ENCODE measurements at places on chromosomes 7 and 10.

DNA sequence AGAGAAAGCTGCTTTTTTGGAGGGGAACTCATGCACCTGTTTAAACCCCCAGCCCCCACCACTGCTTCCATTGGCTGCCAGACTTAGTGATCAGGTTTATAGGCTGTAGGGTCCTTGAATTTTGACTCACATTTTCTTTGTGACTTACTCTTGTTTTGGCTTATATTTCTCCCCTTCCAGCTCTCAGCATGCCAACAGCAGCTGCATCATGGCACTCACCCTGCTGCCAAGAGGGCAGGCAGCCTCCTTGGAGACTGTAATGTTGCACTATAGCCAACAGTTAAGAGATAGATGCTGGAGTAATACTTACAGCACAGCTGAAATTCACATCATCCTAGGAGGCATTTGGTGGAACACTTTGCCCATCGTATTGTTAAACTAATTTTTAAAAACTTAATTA lies 98.0 kb upstream of the GLCCI1 start:
- DNase-seq = peak; percentile 85

DNA sequence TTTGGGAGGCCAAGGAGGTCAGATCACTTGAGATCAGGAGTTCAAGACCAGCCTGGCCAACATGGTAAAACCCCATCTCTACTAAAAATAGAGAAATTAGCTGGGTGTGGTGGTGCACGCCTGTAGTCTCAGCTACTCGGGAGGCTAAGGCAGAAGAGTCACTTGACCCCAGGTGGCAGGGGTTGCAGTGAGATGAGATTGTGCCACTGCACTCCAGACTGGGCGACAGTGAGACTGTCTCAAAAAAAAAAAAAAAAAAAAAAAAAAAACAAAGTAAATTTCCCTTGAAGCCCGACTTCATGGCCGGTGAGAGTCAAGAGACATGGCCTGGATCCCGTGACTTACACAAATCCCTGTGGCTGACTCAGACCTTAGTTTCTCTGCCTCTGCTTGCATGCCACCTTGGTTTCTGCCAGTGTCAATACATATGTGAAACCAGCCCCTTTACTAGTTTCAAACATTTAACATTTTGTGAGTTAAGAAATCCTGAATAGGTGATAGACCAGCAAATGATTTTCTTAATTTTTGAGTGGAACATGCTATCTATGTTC lies 62.8 kb downstream of the ZEB1 start:
- no peak for DNase-seq

DNA sequence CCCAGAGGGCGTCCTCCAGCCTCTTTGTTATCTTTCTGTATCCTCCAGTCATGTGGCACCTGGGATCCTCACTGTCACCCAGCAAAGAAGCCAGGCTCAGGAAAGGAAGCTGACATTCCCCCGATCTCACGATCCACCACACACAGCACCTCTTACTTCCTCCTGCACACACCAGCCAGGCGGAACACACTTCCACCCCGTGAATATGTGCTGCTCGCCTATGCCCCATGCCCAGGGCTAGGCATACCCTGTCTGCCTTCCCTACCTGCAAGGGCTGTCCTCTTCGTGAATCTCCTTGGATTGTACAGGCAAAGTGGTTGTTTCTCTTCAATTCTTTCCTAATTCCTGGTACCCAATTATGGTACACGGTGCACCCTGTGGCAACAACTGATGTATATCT lies 191.0 kb downstream of the TNS3 start:
- DNase-seq = no peak

- peak; percentile 59 for DNase-seq
These were observed 131.0 kb downstream of the SEM1 start for GRCh38 chr7:96578606-96579005.

GRCh38 chr10:110416776-110417711 lies 80.7 kb upstream of the DUSP5 start:
- no peak for DNase-seq

DNA sequence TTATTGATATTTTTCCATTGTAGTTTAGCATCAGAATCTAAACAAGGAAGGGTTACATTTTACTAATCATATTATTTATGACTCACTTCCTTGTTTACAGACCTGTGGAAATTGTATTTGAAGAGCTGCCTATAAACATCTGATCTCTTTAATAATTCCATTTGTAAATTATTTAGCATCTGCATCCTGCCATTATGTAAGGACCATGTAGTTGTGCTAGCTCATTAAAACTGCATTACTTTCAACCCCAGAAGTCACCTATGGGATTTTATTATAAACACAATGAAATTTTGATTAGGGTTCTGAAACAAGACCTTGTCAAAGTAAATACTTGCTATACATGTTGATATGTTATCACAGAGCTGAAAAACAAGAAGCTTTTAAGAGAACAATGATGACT lies 146.8 kb upstream of the SLC26A5 start:
- no peak for DNase-seq

Measured in NCI-H1105 (cell line).